Breast epithelium (tissue), 4 donors: ENCODE measurements at places on chromosomes 7 and 10. TPM values are rescaled to one million over a fixed set of nuclear protein-coding genes. Genes with fewer than 3 reads are reported as not detected.

Gene TAC1
- total RNA-seq, result 5.9 TPM

Gene STAMBPL1
- 17.9 TPM for total RNA-seq

Gene SLC26A3
- not detected for total RNA-seq

Gene LRRN3
- 1.6 TPM for total RNA-seq

Gene SNX10
- 24.6 TPM for total RNA-seq

Gene IGF2BP3
- 3.5 TPM for total RNA-seq

Gene SNCG
- 52.1 TPM for total RNA-seq

Gene GATA3
- total RNA-seq, result 28.2 TPM

Gene COBL
- total RNA-seq, result 16.1 TPM

Gene MOGAT3
- total RNA-seq, result not detected

Gene CHRM2
- not detected for total RNA-seq

Gene ATRNL1
- 2.9 TPM for total RNA-seq

Gene PPP1R9A
- 34.7 TPM for total RNA-seq

Gene PPP1R3C
- 14.4 TPM for total RNA-seq
